ENCODE measurements at places on chromosomes 3 and 15.

DNA sequence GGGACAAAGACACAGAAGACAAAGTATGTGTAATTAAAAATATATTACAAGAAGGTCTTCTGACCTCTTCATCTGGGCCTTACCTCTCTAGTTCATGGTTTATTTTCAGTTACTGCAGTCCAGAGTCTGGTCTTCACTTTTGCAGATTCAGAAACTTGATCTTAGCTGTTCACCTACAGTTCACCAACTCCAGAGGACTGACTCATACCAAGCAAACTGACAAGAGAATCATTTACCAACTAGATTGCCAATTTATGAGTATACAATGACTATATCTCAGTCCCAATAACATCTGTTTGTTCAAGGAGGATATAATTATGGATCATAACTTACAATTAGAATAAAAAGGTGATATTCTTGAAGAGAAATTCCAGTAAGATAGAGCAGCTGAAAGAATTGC, 9.0 kb downstream of the P2RY1 start:
- DNase-seq, result no peak

- DNase-seq, result no peak
Measured at GRCh38 chr3:77137559-77137958, 97.7 kb downstream of the ROBO2 start.

DNA sequence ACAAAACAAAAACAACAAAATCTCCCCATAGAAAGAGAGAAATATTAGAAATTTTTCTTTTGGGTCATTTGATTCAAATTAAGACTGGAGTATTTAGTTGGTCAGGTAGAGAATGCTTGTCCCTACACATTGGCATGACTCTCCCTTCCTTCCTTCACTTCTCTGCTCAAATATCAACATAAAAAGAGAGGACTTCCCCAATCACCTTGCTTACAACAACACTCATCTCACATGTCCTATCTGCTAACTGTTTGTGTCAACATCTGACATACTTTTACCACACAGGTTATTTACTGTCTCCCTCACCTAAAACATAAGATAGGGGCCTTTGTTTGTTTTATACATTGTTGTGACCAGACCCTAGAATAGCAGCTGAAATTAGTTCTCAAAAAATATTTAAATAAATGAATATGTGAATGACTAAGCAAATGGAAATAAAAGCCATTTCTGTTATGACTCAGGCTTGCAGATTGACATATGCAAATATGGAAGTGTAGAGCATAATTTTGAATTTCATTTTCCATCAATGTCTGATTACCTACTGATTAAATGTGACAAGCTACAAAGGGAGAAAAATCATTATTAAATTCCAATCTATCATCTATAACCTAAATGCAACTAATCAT, 304.8 kb downstream of the CTNNB1 start:
- no peak for DNase-seq

GRCh38 chr3:114451051-114451451, 157.2 kb downstream of the TIGIT start:
- DNase-seq, result no peak

DNA sequence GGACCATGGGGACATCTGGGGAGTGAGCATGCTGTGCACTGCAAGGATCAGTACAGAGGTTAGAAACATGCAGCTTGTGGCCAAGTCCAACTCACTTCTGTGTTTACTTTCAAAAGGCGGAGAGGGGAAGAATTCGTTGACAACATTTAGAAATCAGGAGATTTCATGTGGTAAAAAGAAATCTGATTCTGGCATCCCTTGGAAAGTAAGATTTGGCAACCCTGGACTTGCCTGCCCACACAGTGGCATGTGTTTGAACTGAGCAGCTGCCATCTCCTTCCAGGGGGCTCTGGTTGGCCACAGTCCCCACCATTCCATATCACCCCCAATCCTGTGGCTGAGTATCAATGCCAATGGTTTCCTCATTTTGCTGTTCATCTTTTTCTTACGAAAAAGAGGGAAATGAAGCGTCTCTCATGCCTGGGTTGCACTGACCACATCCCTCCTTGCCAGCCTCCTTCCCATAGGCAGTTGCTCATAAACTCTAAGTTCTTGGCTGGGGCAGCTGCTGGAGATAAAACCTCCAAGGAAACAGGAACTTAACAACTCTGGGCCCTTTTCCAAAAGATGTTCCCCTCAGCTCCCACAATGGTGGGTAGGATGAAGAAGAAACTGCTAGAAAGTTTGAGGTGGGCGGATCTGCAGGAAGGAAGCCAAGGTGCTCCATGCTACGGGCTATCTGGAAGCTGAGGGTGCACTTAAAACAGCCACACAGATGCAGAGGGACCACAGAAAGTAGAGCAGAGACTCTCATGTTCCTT, 29.2 kb downstream of the SLC6A11 start:
- DNase-seq, result no peak

DNA sequence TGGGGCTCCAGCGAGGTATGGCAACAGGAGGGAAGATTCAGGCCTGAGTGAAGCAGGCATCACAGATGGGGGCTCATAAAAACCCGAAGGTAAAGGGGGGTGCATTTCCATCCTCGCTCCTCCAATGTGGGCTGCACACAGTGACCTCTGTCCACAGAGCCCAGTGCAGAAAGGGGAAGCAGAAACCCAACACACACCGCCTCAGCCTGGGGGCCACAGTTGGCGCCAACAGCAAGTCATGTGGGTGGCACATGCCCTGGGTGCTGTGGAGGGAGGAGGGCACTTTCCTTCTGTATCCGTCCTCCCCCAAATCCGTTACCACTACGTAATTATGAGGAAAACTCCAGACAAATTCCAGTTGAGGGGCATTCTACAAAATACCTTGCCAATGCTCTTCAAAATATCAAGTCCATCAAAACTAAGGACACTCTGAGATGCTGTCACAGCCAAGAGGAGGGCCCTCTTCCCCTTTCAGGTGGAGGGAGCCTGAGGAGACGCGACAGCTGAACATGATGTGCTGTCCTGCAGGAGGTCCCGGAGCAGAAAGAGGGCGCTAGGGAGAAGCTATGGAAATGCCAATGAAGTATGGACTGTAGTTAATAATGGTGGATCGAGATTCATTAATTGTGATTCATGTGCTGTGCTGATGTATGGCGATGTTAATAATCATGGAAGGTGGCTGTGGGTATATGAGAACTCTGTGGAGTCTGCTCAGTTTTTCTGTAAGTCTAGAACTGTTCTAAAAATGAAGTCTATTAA, 16.4 kb downstream of the APBA2 start:
- no peak for DNase-seq

- DNase-seq, result no peak
Measured at GRCh38 chr3:126968391-126969390, 14.2 kb upstream of the PLXNA1 start.

GRCh38 chr3:61768284-61769037, 207.1 kb downstream of the PTPRG start:
- no peak for DNase-seq

- no peak for DNase-seq
Measured at GRCh38 chr3:129493206-129493605, 35.2 kb upstream of the RHO start.

- DNase-seq, result no peak
Measured at GRCh38 chr3:188531210-188531609, 377.3 kb downstream of the LPP start.

DNA sequence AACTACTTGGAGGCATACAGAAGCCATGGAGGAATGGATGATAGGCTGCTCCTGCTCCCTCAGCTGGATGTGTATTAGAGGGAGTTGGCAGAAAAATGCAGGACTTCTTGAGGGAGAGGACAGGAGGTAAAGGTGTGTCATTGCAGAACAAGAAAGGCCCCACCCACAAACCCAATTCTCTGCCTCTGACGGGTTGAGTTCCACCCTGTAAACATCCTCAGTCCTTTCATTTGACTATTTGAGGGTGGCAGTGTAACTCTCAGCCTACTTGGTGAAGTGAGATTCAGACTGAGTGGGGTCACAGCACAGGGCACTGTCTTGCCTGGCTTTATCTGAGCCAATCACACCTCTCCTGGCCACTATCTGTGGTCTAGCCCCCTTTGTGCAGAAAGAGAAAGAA, at the start of gene TPRG1:
Gene TPRG1, plus strand, starts transcription at position 265 of the 400 bp plus-strand sequence. CDS start 35,414 bp downstream, outside the sequence.
- DNase-seq, result no peak

- DNase-seq, result peak; percentile 54
Measured at GRCh38 chr3:107085261-107085660, 292.0 kb upstream of the CCDC54 start.

- no peak for DNase-seq
Measured at GRCh38 chr3:141128126-141128777, 77.1 kb downstream of the SPSB4 start.

- no peak for DNase-seq
Measured at GRCh38 chr3:134477938-134478337, 7.8 kb downstream of the ANAPC13 start.

DNA sequence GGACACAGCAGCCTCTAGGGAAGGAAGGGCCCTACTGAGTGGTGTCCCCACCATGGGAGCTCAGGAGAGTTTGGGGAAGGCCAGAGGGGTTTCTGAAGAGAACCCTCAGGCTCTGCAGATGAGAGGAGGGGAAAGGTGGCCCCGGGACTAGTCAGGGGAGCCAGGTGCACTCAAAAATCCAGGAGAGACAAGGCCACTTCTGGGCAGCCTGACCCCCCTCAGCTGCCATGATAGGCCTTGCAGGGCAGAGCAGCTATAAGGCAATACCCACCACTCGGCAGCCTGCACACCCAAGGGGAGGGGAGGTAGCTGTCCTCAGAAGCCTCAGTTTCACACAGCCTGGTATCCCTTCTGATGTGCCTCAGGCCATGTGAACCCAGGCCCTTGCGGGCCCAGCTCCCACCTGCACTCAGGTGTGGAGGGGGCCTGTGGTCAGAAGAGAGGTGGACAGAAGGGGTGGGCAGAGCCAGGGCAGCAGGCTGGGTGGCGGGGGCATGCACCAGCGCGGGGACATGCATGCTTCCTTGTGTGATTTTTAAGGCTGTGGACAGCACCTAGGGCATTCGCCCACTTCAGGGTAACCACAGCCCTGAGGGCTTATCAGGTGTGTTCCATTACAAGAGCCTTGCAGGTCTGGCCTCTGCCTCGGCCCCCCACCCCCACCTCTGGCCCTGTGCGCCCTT, 34.6 kb downstream of the SRPRB start:
- DNase-seq, result no peak

DNA sequence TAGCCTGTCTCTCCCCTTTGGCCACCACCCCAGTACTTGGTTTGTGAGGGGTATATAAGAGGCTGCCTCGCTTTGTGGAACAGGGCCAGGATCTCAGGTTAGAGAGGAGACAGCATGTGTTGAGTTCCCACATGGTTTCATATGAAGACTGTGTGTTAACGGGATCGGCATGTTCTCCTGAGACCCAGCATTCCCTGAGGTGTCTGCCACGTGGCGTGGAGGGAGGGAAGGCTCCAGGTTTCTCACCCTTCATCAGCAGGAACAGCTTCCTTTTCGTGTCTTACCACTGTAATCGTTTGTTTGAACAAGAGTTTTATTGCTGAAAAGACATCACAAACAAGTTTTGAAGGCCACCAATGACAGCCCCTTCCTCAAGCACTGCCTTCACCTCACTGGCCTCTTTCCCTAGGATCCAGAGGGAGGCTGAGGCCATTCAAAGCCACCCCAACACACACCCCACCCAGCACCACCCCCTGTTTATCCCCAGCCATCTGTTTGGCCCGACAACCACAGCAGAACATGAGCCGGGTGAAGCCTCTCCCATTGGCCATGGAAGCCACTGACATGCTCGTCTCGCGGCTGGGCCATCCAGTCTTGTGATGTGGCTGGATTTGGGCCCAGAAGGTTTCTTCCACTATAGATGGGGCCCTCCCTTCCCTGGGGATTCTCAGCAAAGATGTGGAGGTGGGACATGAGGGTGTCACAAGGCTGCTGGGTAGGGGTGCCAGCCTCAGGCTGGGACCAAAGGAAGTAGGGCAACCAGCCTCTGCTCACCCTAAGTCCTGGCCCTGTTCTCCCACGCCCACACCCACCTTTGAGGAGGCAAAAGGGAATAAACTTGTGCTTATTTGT, 10.0 kb downstream of the BHLHE40 start:
- no peak for DNase-seq

- DNase-seq, result peak; percentile 96
Measured at GRCh38 chr3:129195731-129196256, 12.1 kb upstream of the CNBP start.

DNA sequence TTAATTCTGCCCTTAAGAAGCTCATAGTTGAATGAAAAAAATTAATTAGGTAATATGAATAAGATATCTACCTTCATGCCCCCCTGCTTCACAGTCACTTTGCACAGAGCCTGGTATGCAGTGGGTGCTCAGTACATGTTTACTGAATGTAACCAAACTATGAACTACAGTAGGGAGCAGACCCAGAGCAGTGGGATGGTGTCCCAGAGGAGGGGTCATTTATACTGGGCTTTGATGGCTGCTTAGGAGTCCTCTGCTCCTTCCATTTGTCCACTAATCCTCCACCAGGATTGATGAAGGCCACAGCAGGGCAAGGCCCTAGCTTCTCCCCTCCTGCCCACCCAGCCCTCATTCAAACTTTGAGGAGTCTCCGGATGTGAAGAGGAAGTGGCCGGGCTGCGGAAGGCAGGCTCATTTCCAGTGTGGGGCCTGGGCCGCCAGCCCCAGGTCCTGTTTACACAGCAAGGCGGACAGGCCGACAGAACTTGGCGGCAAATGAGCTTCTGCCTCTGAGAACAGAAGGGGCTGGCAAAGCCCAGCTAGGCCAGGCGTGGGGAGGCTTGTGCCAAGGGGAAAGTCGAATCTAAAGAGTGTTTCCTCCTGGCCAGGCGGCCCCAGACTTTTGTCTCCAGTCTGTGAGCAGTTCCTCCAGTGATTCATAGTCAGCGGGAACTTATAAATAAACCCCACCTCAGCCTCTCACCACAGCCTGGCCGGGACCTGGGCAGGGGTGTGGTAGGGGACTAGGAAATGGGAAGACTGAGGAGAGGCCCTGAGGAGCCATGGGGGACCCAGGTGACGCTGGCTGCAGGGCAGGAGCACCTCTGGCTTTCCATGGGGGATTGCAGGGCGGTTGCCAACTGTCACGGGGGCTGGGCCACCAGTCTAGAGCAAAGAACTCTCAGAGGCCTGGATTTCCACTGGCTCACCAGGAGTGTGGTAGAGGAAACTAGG, 51.6 kb upstream of the LCTL start:
- peak; percentile 66 for DNase-seq

DNA sequence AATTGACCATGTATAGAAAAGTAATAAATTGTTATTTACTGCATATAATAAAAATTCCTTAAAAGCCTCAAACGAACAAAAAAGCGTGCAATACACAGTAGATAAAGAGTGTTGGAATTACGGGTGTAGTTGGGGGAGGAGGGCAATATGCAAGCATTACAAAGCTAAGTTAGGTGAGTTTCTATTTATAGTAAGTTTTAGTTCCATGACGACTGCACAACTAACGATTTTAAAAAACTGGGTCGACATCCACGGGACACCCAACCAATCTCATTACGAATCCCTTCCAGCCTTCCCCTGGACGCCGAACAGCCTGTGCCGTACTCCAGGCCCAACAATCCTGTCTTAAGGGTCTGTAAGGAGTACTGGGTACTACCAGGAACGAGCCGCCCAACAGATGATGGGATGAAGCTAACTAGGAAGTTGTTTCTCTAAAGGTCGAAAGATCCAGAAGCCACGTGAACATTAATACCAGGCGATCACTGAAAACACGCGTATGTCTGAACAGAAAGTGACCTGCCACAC, 677 bp downstream of the POLQ start:
- no peak for DNase-seq

GRCh38 chr3:127535901-127536829, 54.4 kb downstream of the TPRA1 start:
- no peak for DNase-seq

GRCh38 chr3:156723182-156723619, 48.8 kb downstream of the TIPARP start:
- peak; percentile 54 for DNase-seq

All from stromal cell of bone marrow (primary cell).